LHCN-M2 (cell line): ENCODE measurements at places on chromosomes 13 and 19. TPM values are rescaled to one million over a fixed set of nuclear protein-coding genes. Genes with fewer than 3 reads are reported as not detected.

DNA sequence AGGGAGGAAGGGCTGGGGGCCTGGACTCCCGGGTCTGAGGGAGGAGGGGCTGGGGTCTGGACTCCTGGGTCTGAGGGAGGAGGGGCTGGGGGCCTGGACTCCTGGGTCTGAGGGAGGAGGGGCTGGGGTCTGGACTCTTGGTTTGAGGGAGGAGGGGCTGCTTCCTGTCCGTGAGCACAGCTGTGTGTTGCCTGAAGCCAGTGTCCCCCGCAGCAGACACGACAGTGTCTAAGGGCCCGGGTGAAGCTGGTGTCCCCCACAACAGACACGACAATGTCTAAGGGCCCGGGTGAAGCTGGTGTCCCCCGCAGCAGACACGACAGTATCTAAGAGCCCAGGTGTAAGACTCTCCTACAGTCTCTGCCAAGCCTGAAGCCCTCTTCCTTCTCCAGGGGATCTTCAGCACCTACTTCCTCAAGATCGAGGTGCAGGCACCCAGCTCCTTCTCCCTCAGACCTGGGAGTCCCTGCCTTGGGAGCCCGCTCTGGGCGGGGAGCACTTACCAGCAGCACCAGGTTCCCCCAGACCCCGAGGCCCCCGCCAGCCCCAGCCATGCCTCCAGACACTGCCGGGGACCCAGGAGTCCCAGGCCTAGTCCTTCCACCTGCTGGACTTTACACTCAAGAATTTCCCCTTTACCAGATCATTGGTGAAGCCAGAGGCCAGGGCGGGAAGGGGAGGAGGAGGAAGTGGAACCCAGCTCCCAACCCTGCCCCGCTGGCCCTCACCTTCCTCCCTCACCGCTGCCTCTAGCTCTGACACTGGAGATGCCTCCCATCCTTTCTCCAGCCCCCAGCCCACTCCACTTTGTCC, at the start of gene PTPRH:
PTPRH (minus strand) TSS at position 622 of the 813 bp plus-strand sequence; CDS start at position 554, 68 bp downstream.
- DNase-seq = no peak

GRCh38 chr13:25503856-25504255, 132.1 kb downstream of the ATP8A2 start:
- no peak for DNase-seq

BCL2L12 gene
- 25.6 and 25.7 TPM in 2 replicates for total RNA-seq

DNA sequence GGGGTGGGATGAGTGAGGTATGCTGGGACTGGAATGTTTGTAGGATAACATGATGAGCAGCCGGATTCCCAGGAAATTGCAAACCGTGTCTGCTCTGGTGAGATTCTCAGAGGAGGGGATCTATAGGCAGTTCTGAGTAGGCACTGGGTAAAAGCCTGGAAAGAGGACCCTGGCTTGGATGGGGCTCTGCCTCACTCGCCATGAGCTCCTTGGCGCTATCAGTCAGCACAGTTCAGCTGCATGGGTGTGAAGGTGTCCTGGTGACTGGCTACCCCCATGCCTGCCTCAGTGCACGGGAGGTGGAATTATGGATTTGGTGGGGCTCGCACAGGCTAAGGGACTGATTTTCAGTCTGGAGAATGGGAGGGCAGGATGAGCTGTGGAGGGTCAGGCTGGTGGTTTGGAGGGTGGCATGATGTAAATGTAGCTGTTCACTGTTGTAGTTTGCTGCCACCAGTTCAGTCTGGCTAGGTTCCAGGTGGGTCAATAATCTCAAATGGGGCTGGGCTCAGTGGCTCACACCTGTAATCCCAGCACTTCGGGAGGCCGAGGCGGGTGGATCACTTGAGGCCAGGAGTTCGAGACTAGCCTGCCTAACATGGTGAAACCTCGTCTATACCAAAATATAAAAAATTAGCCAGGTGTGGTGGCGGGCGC, 9.2 kb upstream of the ZNF627 start:
- no peak for DNase-seq

DNA sequence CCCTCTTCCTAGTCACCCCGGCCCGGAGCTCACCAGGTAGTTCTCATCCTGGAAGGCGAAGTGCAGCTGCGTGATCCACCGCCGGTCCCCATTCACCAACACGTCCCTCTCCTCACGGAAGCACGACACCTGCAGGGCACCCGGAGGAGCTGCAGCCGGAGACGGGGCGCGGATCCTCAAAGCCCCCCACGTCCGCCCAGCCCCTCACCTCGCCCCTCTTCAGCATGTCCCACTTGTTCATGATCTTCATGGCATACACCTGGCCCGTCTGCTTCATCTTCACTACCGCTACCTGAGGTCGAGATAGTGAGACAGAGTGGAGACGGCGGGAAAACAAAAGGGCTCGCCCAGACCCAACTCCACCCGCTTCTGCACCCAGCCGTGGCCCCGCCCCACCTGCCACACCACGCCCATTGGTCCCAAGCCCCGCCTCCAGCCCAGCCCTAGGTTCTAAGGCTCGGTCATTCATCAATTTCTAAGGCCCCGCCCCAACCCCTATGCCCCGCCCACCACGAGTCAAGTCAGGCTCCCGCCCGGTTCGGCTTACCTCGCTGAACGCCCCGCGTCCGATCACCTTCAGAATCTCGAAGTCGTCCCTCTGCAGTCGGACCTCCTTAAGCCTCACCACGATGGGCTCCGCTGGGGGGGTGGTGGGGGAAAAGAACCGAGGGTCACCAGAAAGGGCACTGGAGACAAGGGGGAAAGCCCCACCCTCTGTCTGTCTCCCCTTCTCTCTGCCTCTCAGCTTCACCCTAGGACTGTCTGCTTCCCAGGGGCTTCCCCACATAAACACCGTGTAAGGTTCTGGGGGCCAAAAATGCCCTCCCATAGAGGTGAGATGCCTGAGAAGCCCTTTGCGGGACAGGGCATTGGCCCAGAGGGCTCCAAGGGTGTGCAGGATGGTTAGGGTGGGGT, 2.8 kb downstream of the DMPK start:
- no peak for DNase-seq

- no peak for DNase-seq
These were observed 15.7 kb downstream of the COMMD6 start for GRCh38 chr13:75521956-75522355.

- DNase-seq = no peak
These were observed 55.8 kb downstream of the CPAMD8 start for GRCh38 chr19:16970821-16971220.
